ENCODE measurements at places on chromosomes 6 and 20.

GRCh38 chr6:28807682-28808280 is 116.0 kb downstream of the TRIM27 start:
- DNase-seq, result peak; percentile 80

- DNase-seq, result no peak
Measured at GRCh38 chr20:57803508-57804005, 93.7 kb upstream of the PMEPA1 start.

GRCh38 chr6:170447561-170447930 is 105.6 kb downstream of the PSMB1 start:
- no peak for DNase-seq

DNA sequence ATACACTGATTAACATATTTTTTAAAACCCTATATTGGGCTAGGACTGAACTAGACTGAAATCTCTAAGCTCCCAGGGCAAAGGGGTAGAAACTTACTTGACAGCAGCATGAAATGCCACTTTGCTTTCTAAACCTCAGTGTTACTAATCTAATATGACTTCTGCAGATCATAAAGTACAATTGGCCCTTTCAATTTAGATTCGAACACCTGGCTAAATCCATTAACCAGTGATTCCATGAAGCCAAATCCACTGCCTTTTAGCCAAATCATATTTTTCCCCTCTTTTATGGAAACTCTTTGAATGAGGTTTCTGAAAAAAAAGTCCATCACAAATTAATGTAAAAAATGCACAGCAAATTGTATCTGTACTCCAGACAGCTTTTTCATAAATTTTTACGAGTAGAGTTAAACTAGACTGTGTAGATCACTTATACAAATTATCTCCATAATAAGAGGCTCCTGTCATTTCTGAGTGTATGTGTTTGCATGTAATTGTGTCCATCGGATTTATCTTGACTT is 25.7 kb downstream of the EPHA7 start:
- no peak for DNase-seq

DNA sequence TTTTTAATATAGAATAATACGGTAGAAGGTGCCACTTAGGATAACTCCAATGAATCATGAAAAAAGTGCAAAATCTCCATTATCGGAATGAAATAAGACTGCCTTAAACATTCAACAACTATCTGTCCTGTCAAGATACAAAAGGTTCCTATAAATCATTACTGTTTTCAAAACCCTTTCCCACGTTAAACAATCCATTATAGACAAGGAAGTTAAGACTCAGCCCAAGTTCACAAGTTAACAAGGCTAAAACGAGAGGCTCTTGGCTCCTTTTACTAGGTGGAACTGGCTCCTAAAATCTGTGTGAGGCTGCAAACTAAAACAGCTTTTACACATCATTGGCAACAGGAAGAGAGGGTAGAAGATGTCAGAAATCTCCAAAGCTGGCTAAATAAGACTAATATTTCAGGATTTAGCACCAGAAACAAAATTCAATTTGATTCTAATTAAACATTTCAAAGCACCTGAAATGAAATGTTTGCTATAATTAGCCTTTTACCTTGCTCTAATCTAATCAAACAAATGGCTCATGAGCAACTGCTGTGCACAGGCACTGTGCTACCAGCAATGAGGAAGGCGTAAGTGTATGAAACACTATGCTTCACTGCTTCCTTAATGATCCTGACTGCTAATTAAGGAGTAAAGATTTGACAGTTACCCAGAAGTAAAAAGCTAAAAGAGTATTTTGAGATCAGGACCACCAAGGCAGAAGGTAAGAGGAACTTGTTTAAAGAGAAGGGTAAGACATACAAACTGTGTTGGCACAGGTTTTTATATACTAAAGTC is 109.7 kb downstream of the DST start:
- DNase-seq, result no peak

DNA sequence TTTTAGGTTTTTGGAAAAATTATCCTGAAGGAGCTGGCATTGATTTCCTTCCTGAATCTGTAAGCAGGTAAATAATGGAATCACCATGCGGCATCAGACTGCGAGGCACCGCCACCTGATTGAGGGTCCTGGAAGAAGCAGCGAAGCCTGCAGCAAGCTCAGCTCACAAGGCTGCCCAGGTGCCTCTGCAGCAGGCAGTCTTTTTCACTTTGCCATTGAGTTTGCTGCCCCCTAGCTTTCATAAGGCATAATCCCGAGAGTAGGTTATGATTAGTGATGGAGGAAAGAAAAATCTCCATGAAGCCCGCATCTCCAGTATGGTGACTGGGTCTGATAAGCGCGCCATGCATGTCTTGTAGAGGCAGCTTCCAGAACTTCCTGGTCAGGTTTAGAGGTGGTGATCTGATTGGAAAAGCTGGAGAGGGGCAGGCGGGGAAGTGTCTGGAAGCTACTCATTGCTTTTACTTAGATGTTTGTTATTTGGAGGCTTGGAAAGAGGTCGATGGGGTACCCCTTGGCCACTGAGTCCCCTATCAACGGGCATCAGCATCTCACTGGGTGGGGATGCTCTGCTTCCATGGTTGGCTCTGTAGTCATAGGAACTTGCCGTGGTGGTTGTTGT is 26.7 kb downstream of the IYD start:
- DNase-seq, result peak; percentile 68

DNA sequence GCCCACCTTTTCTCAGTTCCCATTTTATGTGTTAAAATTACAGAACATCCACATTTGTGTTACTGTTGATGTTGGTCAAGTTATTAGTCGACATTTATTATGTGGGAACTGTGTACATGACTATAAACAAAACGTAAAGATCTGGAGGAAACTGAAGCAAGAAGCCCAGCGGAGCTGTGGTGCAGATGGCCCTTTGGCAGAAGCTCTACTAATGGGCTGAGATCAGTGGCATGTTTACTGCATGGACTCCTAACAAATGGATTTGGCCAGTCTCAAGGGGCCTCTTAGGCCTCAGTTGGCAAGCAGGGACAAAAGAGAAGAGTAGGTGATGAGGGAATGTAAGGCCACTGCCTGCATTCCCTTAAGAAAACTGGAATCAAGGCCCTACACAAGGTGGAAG is 282.1 kb upstream of the TCF21 start:
- no peak for DNase-seq

GRCh38 chr6:29255530-29255929 is 46.0 kb upstream of the OR14J1 start:
- DNase-seq, result peak; percentile 12

DNA sequence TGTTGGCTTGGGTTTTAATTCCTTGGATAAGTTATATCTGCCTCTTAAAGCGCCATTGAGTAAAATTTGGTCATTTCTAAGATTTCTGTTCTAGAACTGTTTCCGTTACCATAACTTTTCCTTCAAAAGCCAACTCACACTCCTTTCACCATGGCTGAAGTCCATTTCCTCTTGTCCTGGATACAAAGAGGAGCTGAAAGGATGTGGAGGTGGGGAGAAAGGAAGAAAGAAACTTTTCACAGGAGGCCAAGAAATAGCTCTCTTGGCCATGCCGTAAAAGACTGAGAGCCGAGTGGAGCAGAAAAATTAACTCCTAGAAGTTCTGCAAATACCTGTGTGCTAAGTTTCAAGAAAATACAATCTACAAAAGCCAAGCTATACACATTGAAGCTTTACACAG is 21.6 kb downstream of the GABBR1 start:
- DNase-seq, result no peak

DNA sequence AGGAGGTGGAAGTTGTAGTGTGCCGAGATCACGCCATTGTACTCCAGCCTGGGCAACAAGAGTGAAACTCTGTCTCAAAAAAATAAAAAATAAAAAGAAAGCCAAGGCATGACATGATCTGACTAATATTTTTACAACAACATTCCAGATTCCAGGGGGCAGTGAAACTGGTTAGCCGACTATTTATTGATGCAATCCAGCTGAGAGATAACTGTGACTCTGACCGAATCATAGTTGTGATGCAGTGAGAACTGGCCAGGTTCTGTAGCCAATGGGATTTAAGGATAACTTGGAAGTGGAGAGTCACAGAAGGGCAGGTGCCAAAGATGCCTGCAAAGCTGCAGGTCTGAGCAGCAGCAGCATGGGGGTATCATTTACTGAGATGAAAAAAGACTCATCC is 82.9 kb upstream of the TSHZ2 start:
- no peak for DNase-seq

GRCh38 chr20:33789858-33790182 is 21.3 kb upstream of the CHMP4B start:
- no peak for DNase-seq

- DNase-seq, result no peak
Measured at GRCh38 chr20:56628015-56628872, 862 bp upstream of the TFAP2C start.

- DNase-seq, result no peak
Measured at GRCh38 chr6:89986650-89987074, 92.4 kb downstream of the GJA10 start.

GRCh38 chr6:170402318-170403040 is 95.9 kb downstream of the FAM120B start:
- no peak for DNase-seq

DNA sequence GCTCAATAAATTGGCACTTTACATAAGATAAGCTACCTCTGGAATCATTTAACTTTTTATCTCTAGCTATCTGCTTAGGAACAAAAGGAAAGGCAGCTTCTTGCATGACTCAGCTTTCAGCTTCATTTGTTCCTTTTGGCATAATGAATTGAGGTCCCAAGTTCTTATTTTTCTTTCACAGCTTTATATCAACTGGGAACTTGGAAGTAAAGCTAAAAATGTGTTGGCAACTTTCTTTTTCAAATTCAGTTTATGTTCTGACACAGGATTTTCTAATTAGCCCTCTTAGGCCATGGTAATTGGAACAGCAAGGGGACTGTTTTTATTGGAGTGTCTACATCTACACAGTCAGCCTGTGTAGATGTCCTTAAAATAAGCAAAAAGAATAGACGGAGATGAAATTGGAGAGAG is 55.2 kb upstream of the MRAP2 start:
- no peak for DNase-seq

- no peak for DNase-seq
Measured at GRCh38 chr20:24809606-24810005, 139.5 kb upstream of the CST7 start.

GRCh38 chr6:116165596-116165995 is 39.7 kb upstream of the COL10A1 start:
- no peak for DNase-seq

- DNase-seq, result no peak
Measured at GRCh38 chr20:54622333-54623295, 147.2 kb downstream of the DOK5 start.

- DNase-seq, result no peak
Measured at GRCh38 chr6:149962461-149963211, 1.1 kb upstream of the ULBP1 start.

GRCh38 chr6:13273202-13273930 is 55.0 kb downstream of the TBC1D7 start:
- no peak for DNase-seq

- no peak for DNase-seq
Measured at GRCh38 chr20:59104831-59105230, 58.8 kb upstream of the ZNF831 start.

GRCh38 chr20:47773371-47773786 is 11.9 kb downstream of the SULF2 start:
- DNase-seq, result no peak

Measured in activated CD4-positive, alpha-beta T cell treated with anti-CD3 and anti-CD28 coated beads, Interleukin-10, Interleukin-2, amounts not matched to agents 100 ng/mL and 50 ng/mL, durations not matched to agents 16 hours and 8 hours (primary cell).